ENCODE measurements at places on chromosomes 3 and 15.

DNA sequence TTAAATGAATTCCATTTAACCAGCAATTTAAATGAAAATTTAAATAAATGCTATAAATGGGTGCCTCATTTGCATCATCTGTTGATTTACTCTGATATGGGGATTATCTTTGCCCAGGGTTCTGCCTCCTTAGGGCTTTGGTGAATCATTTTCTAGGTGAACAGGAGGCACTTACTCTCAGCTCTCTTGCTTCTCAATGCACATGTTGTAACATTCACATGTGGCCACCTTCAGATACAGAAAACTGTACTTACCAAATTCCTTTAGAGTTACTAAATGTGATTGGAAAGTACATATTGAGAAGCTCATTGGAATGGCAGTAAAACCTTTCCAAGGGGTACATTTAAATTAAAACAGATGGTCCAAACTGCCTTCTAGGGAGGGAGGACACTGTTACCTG lies 20.8 kb downstream of the GADL1 start:
- no peak for DNase-seq

- DNase-seq: no peak
Measured at GRCh38 chr15:75098404-75098803, 75.0 kb downstream of the PPCDC start.

GRCh38 chr3:41985018-41985417 lies 23.1 kb upstream of the ULK4 start:
- DNase-seq: no peak

GRCh38 chr15:38069511-38070011 lies 135.1 kb downstream of the TMCO5A start:
- DNase-seq: no peak

- DNase-seq: no peak
Measured at GRCh38 chr3:23219552-23219951, 16.4 kb downstream of the UBE2E2 start.

- no peak for DNase-seq
Measured at GRCh38 chr15:27327467-27328025, 356.6 kb downstream of the GABRG3 start.

GRCh38 chr3:116432795-116433194 lies 12.5 kb downstream of the LSAMP start:
- no peak for DNase-seq

Measured in HL-60 (cell line).